ENCODE measurements at places on chromosomes 12 and 14.
A peak's percentile ranks its signal among the peaks of the same experiment; 100 is the strongest.

DNA sequence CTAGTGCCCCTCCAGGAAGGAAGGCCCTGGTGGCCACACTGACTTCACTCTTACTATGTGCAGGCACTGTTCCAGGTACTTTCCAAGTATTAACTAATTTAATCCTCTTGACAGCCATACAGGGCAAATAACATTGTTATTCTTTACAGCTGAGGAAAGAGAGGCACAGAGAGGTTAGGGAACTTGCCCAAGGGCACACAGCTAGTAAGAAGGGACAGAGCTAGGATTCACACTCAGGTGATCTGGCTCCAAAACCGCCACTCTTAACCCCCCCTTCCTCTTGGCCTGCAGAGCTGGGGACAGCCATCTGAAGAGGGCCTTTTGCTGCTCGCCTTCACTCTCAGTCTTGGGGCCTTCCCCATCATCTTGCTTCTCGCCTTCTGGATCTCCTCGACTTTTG lies 4.0 kb downstream of the JDP2 start:
- DNase-seq, result no peak

DNA sequence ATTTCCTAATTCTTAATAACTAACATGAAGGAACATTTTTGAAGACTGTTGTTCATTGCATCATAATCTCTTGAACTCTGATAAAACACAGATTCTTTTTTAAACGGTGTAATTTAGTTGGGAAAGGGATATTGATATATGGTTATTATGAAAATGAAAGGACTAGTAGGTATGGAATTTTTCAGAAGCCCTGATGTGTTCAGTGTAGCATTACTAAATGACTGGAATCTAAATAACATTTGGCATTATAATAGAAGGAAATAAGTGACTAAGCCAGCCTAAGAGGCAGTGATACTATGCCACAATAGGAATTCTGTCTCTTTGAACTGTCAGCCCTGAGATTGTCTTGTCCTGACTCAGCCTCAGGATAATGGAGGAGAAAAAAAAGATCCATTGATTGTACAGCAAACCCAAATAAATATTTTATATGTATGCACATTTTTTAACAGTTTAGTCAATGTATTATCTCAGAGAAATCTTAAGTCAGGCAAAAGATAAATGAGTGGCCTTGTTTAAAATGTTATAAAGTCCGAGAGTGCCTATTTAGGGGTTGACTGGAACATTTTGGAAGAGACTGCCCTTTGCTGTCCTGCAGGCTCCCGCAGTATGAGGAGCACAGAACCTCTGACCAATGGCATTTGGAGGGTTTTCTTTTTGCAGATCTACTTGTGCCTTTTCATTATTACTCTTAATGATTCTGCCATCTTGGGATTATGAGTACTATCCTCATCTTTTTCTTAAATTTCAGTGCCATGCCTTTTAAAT lies 271.2 kb downstream of the EGLN3 start:
- no peak for DNase-seq

- DNase-seq, result no peak
Measured at GRCh38 chr14:30389134-30389876, 169.7 kb upstream of the G2E3 start.

DNA sequence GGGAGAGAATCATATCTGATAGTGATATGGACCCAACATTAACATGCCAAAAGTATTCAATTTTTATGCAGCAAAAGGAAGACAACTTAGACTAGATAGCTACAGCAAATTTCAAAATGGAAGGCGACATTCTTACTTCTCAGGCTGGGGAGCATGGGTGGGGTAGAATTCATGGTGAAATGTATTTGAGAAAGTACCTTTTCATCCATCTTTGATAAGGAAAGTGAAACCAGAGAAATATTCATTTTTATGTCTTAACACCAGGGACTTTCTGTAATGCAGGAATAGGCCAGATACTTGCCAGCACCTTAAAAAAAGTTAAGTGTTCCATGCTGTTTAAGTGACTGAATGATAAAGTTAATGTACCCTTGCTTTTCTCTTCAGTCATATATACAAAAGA lies 13.4 kb downstream of the BTG1 start:
- DNase-seq, result no peak

DNA sequence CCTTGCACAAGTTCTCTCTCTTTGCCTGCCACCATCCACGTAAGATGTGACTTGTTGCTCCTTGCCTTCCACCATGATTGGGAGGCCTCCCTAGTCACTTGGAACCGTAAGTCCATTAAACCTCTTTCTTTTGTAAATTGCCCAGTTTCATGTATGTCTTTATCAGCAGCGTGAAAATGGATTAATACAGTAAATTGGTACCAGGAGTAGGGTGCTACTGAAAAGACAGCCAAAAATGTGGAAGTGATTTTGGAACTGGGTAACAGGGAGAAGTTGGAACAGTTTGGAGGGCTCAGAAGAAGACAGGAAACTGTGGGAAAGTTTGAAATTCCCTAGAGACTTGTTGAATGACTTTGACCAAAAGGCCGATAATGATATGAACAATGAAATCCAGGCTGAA lies 27.9 kb downstream of the STYK1 start:
- no peak for DNase-seq

DNA sequence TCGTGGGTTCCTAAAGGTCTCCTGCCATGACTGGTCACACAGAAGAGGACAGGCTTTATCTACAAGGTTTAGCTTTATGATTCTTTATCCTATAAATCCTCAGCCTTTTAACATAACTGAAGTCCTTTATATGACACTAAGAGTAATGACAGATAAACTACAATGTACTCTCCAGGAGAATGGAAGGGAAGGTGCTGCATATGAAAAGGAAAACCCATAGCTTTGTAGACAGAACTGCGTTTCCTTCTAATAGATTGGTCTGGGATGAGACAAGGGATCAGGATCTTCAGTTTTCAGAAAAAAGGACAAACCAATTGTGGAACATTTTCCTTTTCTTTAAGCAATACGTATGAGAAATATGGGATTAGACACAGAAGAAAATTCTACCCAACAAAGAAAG lies 201.1 kb upstream of the NPAS3 start:
- no peak for DNase-seq

DNA sequence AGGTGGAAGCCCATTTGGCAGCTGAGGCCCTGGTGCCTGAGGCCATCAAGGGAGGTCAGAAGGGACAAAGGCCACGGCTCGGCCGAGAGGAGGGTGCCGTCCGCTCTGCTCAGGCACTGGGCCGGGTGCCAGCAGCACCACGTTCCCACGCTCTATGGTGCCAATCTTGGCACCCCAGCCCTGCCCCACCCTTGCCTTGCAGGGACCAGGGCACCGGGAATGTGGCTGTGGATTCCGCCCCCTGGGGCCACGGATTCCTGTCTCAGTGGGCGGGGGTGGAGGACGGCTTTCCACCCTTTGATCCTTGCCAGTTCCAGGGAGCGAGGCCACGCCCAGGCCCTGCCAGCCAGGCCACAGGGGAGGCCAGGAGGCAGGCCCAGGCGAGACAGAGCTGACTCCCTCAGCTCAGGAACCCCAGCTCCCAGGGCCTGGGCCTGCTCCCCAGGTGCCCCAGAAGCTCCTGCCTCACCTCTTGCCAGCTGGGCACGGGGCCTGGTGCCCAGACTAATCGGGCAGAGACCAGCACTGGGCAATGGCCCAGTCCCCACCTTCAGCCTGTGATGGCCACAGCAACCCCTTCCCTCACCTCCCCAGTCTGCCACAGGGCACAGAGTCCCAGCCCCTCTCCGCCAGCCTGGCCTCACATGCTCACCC lies 26.4 kb upstream of the GPR132 start:
- peak; percentile 87 for DNase-seq

DNA sequence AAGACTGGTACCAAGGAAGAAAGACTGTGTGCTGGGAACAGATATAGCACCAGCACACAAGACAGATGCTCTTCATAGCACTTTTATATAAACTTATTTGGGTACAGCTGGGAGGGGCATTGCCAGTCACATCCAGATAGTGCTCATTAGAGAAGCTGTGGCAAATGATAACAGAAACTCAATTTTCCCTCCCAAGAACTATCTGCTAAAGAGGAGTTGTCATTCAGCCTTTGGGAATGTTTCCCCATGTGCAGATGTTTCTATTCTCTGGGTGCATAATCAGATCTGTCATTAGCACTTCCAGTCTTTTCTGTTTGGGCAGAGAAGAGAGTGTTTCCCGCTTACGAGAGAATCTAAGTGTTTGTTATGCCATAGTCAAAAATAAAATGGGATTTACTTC lies 714.9 kb upstream of the MDGA2 start:
- no peak for DNase-seq

DNA sequence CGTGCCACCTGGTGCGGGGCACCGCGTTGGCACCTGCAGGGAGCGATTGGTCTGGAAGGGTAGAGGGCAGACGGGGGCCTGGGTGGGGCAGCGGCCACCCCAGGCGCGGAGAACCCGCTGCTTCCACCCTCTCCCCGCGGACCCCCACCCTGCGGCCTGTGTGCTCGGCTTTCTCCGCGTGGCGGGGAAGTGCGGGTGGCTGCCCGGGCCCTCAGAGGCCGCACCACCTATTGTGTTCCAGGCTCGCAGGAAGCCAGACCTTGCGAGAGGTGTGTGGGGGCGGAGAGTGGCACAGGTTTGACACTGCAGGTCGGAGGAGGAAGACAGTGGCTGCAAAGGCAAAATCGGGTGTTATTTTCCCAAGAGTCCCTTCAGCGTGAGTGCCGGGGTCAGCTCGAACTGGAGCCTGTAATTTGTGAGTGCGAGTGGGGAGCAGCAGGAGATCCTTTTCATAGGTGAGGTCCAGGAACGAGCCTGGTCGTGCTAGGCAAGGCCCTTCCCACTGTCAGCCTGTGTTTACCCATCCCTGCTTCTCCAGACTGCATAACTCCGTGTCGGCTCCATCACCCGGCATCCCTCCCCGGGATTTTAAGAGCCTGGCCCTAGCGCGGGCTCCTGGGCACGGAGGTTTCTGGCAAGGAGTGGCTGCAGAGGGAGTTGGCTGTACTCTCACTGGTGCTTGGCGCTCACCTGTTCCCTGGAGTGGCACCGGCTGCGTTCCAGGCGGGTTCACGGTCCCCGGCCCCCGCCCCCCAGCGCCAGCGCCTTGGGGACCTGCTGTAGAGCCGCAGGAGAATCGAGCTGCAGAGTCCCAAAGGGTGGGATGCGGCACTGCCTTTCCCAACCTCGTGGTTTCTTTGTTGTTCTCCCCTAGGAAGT lies 935 bp downstream of the TBC1D30 start:
- no peak for DNase-seq

GRCh38 chr14:105855893-105856675 lies 329.7 kb downstream of the TMEM121 start:
- peak; percentile 47 for DNase-seq

- DNase-seq, result no peak
Measured at GRCh38 chr14:58238252-58239243, 6.1 kb upstream of the PSMA3 start.

GRCh38 chr12:132020292-132020691 lies 70.5 kb downstream of the EP400 start:
- DNase-seq, result no peak

DNA sequence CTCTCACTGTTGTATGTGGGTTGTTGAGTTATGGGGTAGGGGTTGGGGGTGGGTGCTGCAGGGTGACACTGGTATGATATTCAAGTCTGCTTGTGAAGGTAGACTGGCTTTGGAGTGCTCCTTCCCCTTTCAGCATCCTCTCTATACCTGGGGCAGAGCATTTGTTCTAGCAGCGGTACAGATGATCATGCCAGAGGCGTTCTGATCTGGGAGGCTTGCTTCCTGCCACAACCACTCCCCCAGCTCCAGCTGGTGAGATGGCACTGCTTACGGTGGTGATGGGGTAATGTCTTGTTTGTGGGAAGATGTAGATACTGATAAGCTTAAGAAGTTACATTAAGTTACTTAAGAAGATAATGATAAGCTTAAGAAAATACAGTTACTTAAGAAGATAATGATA lies 131.8 kb downstream of the ERC1 start:
- no peak for DNase-seq

DNA sequence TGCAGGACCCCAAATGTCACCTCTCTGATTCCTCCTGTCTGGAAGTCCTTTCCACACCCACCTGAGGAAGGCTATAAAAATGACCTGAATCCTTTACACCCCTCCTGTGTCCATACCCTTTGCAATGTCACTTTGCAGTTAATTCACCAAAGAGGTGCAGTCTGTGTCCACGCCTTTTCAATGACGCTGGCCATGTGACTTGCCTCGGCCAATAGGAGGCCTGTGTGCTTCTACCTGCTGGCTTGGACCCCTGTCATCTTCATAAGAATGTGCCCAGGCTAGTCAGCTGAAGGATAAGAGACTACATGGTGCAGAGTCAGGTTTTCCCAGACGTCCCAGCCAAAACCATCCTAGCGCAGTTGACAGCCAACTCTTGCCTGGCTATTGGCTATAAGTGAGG lies 101.4 kb downstream of the KSR2 start:
- DNase-seq, result peak; percentile 13

DNA sequence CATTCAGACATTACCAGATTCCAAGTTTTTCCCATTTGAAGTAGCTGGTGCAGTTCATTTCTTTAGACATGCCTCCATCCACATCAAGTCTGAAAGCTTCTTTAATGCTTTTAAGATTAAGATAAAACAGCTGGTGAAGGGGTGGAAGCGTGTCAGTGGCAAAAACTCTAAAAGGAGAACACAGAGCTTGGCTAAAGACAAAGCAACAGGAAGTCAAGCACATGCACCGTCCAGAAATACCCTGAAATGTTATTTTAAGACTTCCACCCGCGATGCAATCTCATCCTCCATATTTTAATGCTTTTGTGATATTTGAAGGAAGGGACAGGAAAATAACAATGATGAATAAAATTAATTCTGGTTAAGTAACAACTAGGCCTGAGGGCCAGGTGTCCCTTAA lies 31.8 kb downstream of the PPM1H start:
- DNase-seq, result no peak

GRCh38 chr12:93914281-93914680 lies 234.1 kb upstream of the PLXNC1 start:
- DNase-seq, result no peak

DNA sequence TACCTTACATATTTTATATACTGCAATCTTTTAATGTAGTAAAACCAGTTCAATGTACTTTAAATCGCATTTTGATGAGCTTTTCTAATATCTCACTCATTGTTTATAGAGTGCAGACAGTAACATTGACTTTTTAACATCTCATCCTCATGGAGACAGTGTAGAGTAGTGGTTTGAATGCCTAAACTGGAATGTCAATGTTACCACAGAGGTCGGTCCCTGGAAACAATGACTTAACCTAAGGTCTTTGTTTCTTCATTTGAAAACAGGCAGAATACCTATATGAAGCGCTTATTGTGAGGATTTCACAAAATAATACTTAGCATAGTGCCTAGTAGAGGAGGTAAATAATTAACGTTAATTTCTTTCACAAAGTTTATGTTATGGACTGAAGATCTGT lies 5.0 kb downstream of the CDK17 start:
- DNase-seq, result no peak

- no peak for DNase-seq
Measured at GRCh38 chr12:103140286-103140685, 182.8 kb downstream of the ASCL1 start.

All from sigmoid colon (tissue), 7 donors.